ENCODE measurements at places on chromosomes 2 and 18.

GRCh38 chr2:149098701-149099100 is 60.2 kb downstream of the LYPD6B start:
- DNase-seq = no peak

GRCh38 chr2:84919885-84920580 is 14.6 kb downstream of the TMSB10 start:
- no peak for DNase-seq

- DNase-seq = no peak
Observed at GRCh38 chr2:168490946-168491605, 35.0 kb downstream of the CERS6 start.

GRCh38 chr2:73716543-73717250 is 20.4 kb downstream of the TPRKB start:
- no peak for DNase-seq

GRCh38 chr18:78129260-78129659 is 850.4 kb upstream of the SALL3 start:
- no peak for DNase-seq

- DNase-seq = no peak
Observed at GRCh38 chr2:12273111-12273510, 443.6 kb upstream of the TRIB2 start.

- DNase-seq = no peak
Observed at GRCh38 chr2:106342831-106343251, 125.4 kb downstream of the RGPD3 start.

Data from activated T-helper 1 cell treated with anti-CD3 and anti-CD28 coated beads, Interleukin-12 subunit alpha, Interleukin-12 subunit beta, Interleukin-2, Interleukin-4 antibody, amounts not matched to agents 30 ng/mL and 10 ng/mL and 1 ng/mL, durations not matched to agents 14 hours and 24 hours and 36 hours (primary cell).